ENCODE measurements at places on chromosomes 1 and 21.

- peak; percentile 79 for DNase-seq
These were observed 285.3 kb downstream of the CAMTA1 start for GRCh38 chr1:7070389-7071029.

DNA sequence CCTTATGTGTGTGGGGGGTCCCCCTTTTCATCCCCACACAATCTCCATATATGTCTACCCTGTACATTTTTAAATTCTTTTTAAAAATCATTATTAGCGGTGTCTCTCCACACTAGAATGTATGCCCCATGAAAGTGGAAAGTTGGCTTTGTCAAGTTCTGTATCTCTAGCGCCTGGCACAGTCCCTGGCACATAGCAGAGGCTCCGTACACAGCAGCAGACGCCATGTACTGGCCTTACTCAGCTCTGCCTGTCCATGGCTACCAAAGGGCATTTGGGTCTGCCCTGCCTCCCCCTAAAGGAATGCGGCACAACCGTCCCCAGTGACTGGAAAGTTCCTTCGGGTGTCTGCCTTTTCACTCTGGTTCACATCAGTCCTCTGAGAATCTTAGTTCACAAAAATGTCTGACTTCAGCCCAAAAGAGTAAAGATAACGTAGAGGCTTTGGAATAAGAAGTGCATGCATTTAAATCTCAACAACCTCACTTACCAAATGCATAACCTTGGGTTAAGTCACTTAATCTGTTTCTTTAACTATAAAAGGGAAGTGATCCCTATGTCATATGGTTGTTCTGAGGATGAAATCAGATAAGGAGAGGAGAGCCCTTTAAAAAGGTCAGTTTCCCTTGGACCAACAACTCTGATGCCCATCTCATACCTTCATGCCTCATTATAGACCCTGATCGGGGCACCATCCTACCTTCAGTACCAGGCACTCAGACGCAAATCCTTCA is 61.1 kb downstream of the CD46 start:
- DNase-seq: no peak

DNA sequence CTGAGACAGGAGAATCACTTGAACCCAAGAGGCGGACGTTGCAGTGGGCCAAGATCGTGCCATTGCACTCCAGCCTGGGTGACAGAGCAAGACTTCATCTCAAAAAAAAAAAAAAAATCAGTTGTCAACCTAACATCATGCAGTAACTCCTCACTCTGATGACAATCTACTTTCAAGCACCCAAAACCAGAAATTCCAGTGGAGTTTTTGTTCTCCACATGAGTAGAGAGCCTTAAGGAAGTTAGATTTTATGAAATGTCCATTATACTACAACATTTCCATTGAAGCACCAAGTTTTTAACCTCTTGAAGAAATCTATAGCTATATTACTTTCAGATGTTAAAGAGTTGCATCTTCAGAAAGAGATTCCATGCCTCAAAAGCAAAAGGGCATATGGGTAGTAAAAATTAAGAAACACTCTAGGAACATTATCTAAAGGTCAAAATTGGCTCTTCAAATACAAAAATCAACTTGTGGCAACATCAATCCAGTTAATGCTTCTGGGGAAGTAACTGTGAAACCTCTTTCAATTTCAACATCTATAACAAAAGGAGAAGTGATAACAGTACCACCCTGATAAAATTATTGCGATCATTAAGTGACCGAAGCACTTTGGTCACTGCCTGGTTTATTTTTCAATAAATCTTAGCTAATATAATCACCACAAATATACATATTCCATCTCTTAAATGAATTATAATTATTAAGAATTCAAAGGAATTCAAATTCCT is 7.7 kb downstream of the LPGAT1 start:
- DNase-seq: peak; percentile 53

DNA sequence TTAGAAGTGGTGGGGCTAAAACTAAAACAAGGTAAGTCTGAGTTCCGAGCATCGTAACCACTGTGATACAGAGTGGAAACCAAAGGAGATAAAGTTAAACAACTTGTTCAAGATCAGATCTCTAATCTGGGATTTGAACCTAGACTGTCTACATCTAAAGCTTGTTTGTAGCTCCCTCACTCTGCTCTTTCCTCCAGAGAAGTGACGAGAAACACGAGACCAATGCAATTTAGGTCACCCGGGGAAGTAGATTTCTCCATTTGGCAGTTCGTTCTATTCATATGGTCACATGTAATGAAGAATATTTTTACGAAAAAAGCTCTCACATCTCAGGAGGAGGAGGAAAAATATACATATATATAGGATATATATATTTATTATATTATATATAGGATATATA is 1.8 kb downstream of the ADORA3 start:
- DNase-seq: no peak

DNA sequence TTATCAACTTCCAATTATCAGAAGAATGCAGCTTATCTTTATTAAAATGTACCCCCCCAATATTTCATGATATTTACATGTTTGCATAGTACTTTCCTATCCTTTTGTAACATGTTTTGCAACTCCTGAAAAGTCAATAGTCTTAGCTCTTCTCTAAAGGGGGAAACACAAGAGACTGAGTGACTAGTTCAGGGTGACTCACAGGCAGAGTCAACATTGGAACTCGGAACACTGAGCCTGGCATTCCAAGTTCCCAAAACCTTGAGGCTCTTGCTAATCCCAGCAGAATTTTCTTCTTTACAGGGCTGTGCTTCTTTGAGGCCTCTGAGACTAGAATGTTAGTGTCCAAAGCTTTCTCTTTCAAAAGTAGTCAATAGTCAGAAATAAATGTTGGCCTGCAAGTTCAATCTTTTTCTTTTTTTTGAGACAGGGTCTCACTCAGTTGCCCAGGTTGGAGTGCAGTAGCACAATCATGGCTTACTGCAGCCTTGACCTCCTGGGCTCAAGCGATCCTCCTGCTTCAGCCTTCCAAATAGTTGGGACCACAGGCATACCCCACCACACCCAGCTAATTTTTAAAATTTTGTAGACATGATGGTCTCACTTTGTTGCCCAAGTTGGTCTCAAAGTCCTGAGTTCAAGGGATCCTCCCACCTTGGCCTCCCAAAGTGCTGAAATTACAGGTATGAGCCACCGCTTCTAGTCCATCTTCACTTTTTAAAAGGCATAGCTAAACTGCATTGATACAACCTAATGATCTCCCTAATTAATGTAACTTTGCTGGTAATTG is 37.5 kb downstream of the ZNF281 start:
- no peak for DNase-seq

DNA sequence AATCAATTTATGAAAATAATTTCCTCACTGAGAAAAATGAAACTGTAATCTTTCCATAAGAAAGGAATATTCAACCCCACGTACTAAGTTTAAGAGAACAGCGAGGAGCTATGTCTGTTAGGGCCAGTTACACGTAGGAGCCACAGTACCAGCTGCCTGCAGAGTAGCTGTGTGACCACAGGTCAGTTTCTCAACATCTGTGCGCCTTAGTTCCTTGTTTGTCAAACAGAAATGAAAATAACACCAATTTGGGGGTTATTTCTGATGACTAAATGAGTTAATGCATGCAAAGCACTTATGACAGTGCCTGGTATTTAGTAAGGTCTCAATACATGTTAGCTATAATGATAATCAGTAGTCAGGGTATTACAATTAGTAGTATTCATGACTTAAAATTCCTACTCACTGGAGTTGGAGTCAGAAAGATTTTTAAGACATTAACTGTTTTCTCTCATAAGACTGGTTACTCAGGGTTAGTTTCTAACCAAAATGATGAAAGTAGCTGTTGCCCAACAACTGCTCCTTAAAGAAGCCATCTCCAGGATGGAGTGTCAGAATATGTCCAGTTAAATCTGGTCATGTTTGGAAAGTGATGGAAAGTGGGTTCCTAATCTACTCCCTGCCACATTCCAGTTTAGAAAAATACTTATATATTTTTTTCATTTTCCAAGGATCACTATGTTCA is 85.8 kb upstream of the ZNF648 start:
- DNase-seq: peak; percentile 85

- no peak for DNase-seq
These were observed 44.3 kb downstream of the SCCPDH start for GRCh38 chr1:246768403-246769020.

GRCh38 chr1:20726118-20726911 is 6.2 kb downstream of the SH2D5 start:
- no peak for DNase-seq

GRCh38 chr1:94022471-94023189 is 98.3 kb downstream of the ABCA4 start:
- DNase-seq: no peak

DNA sequence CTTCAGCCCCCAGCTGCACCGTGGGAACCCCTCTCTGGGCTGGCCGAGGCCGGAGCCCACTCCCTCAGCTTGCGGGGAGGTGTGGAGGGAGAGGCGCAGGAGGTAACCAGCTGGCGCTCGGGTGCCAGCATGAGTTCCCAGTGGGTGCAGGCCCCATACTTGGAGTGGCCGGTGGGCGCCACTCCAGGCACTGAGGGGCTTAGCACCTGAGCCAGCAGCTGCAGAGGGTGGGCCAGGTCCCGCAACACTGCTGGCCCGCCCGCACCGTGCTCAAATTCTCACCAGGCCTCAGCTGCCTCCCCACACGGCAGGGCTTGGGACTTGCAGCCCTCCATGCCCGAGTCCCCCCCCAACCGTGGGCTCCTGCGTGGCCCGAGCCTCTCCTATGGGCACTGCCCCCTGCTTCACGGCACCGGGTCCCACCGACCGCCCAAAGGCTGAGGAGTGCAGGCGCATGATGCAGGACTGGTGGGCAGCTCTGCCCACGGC is 47.2 kb downstream of the LRRC53 start:
- no peak for DNase-seq

DNA sequence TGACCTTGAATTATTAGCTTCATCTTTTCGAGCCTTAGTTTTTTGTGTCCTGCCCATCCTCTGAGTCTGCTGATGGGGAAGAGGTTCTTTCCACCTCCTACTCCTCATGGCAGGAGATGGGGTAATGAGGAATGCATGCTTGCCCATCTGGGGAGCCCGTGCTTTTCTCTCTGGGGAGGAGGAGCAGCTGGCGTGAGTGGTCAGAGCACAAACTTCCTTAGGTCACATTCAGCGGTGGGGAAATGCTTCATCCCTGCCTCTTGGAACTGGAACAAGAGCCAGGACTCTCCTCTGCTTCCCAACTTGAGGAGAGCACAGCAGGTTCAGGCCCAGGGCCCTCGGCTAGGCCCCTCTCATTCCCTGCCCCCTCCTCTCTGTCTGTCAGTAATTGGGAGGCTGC is 155.0 kb downstream of the PCNX2 start:
- DNase-seq: no peak

- no peak for DNase-seq
These were observed 88.6 kb upstream of the SPATA6 start for GRCh38 chr1:48560577-48560976.

DNA sequence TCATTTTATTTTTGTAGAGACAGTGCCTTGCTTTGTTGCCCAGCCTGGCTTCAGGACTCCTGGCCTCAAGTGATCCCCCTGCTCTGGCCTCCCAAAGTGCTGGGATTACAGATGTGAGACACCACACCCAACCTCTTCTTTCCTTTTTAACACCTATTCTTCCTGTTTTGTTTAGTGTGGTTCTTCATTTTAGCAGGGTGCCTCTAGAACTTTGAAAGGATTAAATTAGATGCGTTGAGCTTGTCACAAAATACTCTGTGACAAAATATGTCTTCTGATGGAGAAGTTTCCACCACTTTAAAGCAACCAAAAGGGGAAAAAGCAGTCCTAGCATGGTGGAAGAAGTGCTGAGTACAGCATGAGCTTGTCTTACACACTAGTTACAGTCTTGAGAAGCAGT is 42.0 kb downstream of the CDC14A start:
- DNase-seq: no peak

GRCh38 chr1:116553386-116554115 is 17.3 kb downstream of the CD58 start:
- DNase-seq: no peak

DNA sequence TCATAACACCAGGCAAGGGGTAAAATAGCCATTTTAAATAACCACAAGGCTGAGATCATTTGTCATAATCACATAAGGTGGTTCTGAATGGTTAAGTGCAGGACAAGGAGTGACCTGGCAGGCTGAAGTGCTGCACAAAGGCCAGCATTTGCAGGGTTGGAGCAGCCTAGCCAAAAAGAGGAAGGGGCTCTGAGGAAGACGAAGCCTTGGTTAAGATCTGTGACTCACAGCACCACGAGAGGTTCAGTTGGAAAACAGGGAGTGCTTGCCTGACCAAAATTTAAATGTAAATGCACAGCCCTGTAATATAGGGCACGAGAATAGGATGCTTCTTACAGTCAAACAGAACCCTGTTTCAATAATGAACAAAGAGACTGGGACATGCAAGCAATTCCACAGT is 12.1 kb downstream of the ATP5PF start:
- DNase-seq: peak; percentile 51

- DNase-seq: no peak
These were observed 121.1 kb downstream of the SIK1 start for GRCh38 chr21:43305811-43306311.

DNA sequence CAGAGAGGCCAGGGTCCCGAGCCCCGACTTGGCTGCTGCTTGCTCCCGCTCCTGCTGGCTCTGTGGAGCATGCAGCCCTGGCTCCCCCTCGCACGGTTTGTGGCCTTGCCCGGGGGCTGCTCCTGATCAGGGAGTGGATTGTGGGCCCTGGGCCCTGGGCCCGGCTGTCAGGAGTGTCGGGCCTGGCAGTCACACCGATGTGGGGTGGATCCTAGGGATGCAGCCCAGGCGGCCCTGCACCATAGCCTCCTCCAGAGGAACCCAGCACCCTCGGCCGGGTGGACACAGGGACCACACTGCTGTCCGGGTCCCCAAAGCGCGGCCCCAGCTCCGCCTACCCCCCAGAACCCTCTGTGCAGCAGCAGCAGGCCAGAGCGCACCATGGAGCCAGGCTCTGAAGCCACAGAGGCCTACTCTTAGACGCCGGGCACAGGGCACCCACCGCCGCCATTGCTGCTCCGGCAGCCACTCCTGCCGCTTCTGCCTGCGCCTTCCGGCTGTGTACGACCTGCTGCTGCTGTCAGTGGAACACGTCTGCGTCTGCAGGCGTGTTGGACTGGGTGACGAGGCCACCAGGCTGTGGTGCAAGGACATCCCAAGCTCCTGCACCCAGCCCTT is 9.4 kb downstream of the SLX9 start:
- DNase-seq: no peak

GRCh38 chr1:62307895-62308492 is 11.2 kb downstream of the KANK4 start:
- no peak for DNase-seq

GRCh38 chr1:162144853-162145252 is 75.4 kb downstream of the NOS1AP start:
- DNase-seq: no peak

- DNase-seq: peak; percentile 15
These were observed 76.3 kb downstream of the NEK7 start for GRCh38 chr1:198232940-198233675.

DNA sequence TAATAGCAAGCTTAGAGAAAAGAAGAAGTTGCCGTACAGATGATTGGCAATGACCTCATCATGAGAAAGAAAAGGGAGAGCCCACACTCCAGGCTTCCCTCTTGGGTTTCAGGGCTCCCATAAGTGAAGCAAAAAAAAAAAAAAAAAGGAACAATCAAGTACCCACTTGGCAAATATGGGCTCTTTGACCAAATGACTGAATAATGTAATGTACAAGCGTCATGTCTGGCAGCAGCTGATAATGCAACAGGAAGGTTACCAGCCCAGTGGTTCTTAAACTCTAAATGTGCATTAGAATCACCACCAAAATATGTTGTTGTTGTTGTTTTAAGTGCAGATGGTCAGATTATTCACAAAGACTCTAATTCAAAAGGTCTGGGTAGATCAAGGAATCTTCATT is 13.5 kb downstream of the TNFSF4 start:
- peak; percentile 79 for DNase-seq

GRCh38 chr1:25197982-25198662 is 34.2 kb downstream of the SYF2 start:
- DNase-seq: peak; percentile 46
